ENCODE measurements at places on chromosomes 7 and 10. TPM values are rescaled to one million over a fixed set of nuclear protein-coding genes. Genes with fewer than 3 reads are reported as not detected.

GTF2I gene
- total RNA-seq, result 167 TPM

TMEM140 gene
- 4.0 TPM for total RNA-seq

ETV1 gene
- total RNA-seq, result 11.8 TPM

CPXM2 gene
- 7.8 TPM for total RNA-seq

DNA sequence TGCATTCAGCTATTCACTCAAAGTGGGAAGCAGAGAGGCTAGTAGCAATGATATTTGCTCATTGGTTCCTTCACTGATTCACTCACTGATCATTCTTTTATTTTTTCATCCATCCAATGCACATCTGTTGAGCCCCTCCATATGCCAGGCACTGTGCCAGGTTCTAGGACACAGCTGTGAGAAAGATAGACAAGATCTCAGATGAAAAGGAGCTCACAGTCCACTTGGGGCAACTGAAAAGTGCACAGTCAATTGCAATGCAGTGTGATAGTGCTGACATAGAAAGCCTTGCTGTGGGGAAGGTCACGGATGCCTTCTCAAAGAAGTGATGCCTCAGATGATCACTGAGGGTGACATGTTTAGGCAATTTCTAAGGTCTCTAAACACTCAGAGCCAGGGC, 262.3 kb downstream of the PTEN start:
- DNase-seq, result peak; percentile 41

GRCh38 chr7:156656598-156656997, 16.0 kb downstream of the RNF32 start:
- DNase-seq, result no peak

DNA sequence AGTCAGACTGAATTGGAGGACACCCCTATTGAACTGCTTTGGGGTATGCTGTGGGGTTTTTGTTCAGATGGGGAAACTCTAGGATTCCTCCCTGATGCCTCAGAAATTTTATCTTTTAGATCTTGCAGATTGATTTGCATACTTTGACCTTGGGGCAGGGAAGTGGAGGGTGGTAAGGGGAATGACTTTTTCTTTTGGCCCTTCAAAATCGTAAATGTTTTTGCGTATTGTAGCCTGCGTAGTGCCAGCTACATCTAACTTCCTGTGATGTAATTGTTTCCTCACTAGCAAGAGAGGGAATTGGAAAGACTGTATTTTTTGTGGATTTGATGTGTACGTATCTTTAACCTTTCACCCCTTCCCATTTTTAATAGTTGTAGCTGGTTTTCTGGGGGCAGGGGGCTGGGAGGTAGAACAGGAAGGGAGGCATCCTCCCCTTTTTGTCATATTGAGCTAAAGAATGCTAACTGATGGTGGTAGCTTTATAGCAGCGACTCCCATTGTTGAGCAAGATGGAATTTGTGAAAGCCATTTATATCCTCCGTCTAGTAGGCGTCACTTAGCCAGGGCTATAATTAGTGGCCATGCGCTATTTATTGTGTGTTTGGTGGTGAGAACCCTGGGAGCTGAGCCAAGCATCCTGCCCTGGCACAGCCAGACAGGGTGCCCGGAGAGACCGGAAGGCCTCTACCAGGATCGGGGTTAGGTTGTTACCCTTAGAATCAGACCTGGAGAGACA, 11.3 kb downstream of the DUSP5 start:
- DNase-seq, result no peak

DNA sequence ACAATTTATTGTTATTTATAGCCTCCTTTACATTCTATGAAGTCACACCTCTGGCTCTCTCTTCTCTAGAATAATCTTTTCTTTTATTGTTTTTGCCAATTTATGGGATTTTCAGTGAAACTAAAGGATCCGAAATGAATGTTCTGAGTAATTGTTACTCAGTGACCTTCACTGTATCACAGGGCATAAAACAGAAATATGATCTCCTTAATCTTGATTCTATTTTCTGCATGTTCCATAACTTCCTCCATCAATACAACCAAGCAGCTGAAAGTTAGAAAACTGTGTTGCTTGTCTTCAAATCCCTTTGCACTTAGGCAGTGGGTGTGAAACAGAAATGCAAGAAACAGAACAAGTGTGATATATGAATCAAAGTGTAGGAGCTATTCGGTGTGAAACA, 57.4 kb upstream of the FERD3L start:
- DNase-seq, result no peak

GRCh38 chr7:148481971-148482626, 108.5 kb upstream of the C7orf33 start:
- peak; percentile 56 for DNase-seq

DNA sequence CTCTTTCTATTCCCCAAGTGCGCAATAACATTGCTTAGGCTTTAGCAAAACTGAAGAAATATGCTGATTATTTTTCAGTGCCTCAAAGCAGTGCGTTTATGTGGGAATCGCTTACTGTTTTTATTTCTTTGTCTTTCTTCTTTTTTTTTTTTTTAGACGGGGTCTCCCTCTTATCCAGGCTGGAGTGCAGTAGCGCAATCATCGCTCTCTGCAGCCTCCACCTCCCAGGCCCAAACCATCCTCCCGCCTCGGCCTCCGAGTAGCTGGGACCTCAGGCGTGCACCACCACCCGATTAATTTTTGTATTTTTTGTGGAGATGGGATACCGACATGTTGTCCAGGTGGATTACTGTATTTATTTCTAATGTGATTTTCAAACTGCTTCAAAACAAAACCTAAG, 1.2 kb downstream of the DENND10 start:
- DNase-seq, result no peak

GRCh38 chr7:38163671-38164070, 14.4 kb upstream of the STARD3NL start:
- DNase-seq, result no peak

GRCh38 chr7:47932466-47933037, 15.7 kb downstream of the PKD1L1 start:
- DNase-seq, result no peak

DNA sequence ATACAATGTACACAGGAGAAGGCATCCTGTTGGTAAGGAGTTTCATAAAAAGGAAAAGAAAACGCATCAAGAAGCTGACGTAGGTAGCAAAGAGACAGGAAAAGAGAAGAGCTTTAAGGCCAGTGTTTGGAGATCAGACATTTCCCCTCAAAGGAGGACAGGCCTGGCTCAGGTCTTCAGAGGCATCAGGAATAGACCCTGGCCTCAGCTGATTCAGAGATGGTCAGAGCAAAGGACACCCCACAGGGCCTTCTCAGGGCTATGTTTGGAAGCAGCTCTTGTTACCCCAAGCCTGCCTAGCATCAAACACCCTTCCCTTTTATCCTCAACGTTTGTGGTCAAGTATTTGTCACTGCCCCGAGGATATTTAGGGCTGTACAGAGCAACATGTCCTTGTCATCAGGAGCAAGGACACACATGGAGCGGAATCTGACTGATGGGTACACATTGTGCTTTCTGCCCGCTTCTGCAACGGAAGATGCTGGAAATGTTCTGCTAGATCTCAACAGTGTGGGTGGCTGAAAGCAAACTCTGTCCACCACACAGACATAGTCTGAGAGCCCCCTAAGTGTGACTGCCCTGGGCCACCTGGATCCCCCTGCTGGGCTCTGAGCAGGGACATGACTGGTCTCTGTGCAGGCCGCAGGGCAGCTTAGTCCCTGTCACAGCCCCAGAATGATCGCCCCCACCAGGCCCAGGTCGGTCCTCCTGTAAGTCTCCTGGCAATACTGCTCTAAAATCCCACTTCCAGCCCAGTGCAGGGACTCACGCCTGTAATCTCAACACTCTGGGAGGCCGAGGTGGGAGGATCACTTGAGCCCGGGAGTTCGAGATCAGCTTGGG, 1.0 kb upstream of the ZDHHC4 start:
- DNase-seq, result no peak

DNA sequence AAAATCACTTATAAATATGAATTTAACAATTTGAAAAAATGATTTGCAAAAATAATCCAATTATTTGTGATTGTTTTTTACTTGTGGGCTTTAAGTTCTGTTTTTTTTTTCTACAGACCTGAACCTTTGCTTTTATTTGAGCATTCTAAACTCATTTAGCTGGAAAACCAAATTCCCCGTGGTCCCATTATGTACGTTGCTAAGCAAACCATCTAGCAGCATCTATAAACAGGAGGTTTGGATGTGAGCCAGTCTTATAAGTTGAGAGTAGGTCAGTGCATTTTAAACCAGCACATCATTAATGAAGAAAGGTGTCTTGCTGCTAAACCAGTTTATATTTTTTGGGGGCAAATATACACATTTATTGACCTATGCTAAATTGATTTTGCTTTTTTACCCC, 77.3 kb downstream of the LRRN3 start:
- peak; percentile 90 for DNase-seq

- DNase-seq, result no peak
Measured at GRCh38 chr7:103538964-103539709, 93.1 kb upstream of the SLC26A5 start.

DNA sequence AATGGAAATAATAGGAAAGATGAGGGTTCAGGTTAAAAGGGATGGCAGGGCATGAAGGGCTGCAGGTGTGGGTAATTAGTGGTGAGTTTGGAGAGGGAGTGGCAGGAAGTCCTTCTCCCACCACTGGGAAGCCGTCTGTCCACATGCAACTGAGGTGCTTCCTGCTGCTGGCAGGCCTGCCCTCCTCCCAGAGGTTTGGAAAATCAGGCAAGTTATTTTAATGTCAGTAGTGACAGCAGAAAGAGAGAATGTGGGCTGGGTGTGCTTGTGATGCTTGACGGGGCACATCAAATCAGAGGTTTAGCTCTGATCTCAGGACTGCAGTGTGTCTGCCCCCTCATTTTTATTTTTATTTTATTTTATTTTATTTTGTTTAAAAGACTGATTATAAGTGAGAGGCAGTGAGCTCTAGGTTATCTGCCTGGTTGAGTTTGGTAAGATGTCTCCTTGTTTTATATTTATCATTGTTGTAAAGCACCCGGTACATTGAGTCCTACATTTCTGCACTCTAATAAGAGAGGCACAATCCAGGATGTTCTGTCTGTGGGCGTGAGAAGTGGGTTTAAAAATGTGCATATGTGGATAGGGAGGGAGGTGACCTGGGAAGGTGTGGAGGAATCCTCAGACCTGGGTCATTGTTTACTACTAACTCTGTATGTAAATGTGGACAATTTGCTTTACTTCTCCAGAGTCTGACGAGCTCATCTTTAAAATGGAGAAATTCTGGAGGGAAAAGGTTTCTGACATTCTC, 504.4 kb downstream of the LRMDA start:
- DNase-seq, result no peak

DNA sequence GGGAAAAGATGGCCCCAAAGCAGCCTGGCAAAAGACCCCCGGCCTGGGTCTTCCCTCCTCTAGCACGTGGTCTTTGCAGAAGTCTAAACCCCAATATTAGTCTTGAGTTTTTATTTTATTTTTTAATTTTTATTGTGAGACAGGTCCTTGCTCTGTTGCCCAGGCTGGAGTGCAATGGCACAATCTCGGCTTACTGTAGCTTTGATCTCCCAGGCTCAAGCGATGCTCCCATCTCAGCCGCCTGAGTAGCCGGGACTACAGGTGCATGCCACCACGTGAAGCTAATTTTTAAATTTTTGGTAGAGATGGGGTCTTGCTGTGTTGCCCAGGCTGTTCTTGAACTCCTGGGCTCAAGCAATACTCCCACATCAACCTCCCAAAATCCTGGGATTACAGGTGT, 40.3 kb upstream of the MXI1 start:
- no peak for DNase-seq

- no peak for DNase-seq
Measured at GRCh38 chr10:114308531-114309363, 69.7 kb downstream of the VWA2 start.

DNA sequence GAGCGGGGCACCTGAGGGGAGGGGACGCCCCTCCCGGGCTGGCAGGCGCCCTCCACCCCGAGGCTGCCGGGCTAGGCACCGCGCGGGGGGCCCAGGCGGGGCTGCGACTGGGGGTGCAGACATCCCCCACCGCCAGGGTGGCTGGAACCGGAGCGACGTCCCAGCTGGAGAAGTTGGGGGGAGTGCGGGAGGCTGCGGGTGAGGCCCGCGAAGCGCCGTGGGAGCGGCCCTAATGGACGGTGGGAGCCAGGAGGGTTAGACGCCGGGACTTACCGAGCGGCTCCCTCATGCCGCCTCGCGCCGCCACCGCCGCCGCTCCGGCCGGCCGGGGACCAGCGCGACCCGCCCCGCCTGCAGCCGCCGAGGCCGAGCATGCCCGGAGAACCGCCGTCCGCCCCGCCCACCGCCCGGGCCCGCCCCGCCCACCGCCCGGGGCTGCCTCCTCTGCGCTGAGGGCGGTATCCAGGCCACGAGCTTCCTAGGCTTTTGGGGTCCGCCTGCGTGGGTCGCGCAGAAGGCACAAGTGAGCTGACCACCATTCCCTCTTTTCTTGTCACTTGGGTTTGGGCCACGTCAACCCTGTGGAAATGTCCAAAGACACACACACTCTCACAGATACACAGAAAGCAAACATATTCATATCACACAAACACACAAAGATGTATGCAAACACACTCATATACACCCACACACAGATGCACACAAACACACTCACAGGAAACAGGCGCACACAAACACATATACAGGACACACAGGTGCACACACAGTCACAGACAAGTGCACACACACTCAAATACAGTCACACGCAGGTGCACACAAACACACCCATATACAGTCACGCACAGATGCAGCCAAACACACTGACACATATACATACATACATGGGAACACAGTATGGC, at the start of gene JCAD:
TSS of gene JCAD (minus strand) at position 378 of the 899 bp plus-strand sequence. CDS start 11,774 bp downstream, outside the sequence.
- peak; percentile 72 for DNase-seq

GRCh38 chr10:101779544-101780186, 3.6 kb downstream of the NPM3 start:
- peak; percentile 79 for DNase-seq

DNA sequence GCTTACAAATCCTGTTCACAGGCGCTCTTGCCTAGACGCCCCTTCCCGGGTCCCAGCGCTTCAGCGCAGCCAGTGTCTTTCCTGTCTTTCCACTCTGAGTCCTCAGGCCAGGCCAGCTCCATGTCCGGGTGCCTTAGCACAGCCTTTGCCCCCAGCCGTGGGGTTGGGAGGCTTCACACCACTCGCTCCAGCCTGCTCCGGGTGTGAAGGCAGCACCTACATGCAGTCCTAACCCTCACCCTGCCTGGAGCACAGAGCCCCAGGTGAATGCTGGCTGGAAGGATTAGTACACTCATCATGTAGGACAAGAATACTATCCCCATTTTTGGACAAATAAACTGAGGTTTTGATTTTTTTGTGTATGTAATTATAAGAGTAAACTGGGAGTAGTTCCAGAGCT, 81.7 kb upstream of the TMEM72 start:
- no peak for DNase-seq

Data from tongue (tissue), 3 donors.